ENCODE measurements at places on chromosomes 16 and 17.

DNA sequence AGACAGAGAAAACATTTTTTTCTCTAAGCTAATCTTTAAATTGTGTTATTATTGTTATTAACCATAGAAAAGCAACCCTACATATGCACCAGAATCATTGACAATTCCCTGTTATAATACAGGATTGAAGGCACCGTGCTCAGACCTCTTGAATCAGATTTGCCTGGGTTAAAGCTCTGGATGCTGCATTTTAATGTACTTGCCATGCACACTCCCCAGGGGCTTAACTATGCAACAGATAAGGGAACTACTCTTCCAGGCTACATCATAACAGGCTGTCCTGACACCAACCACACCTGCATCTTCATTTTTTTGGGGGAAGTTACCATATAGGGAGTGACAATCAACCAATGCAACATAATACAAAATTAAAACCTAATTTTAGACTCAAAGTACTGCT is 1187.6 kb upstream of the CDH8 start:
- DNase-seq = no peak

- DNase-seq = peak; percentile 37
These were observed 6.3 kb downstream of the CCL11 start for GRCh38 chr17:34291721-34292348.

GRCh38 chr17:21551081-21551881 is 141.0 kb upstream of the KCNJ18 start:
- peak; percentile 85 for DNase-seq

DNA sequence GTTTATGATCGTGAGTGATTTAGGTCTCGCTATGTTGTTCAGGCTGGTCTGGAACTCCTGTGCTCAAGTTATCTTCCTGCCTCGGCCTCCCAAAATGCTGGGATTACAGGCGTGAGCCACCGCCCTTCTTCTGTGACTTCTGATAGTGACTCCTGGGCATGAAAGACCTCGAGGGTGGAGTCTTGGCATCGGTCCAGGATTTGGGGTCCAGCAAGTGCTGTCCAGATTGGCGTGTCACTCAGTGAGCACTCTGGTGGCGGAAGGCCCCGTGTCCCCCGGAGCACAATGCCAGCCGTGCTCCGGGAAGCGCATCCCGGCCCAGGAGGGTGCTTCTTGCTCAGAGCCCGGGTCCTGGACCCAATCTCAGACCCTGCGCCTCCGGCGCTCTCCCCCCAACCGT is 6.8 kb downstream of the OR1F1 start:
- DNase-seq = no peak

GRCh38 chr16:85236818-85237150 is 124.5 kb upstream of the CIBAR2 start:
- peak; percentile 53 for DNase-seq

DNA sequence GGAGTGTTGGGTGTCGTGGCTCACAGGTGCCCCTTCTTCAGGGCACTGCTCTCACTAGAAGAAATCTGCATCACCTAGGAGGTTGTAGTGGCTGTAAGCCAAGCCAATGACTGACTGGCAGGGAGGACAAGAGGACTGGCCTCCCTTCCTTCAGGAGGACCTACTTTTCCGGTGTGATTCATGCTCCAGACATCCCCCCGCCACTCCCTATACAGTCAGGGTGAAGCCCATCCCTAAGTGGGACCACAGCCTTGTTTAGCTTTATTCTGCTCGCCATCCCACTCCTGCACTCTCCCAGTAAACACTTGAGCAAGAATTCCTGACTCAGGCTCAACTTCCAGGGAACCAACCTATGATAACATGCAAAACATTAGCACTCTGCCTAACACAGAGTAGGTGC is 67.0 kb downstream of the PLCG2 start:
- DNase-seq = no peak

- DNase-seq = no peak
These were observed 4.2 kb downstream of the CES1 start for GRCh38 chr16:55828680-55829079.

DNA sequence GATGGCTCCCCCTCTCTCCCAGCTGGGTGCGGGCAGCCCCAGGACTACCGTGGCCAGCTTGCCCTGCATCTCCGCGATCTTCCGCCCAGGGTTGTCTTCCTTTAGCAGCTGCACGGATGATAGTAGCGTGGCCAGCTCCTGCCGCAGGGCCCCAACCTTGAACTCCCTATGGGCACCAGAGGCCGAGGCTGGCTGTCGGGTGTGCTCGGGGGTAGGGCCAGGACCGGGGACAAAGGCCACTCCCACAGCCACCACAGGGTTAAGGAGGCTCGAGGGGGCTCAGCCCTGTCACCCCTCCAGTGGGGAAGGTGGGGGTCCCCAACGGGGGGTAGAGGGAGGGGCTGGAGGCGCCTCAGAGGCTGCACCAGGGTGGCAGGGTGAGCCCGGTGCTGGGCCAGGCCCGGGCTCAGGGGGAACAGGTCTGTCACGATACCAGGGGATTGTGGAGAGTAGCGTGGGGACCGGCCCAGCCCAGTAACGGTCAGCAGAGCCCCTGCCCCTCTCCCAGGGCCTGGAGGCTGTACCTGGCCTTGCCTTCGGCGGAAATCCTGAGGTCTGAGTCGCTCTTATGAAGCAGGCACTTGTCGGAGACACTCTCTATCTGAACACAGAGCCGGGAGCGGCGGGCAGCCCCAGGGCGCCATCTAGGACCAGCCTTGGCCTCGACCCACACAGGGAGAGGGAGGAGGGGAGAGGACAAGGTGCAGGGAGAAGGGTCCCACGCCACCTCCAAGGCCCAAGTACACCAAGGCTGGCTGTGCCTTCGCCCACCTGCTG is 5.2 kb downstream of the PERCC1 start:
- DNase-seq = no peak

- no peak for DNase-seq
These were observed 175.2 kb upstream of the NLRP1 start for GRCh38 chr17:5759501-5759925.

DNA sequence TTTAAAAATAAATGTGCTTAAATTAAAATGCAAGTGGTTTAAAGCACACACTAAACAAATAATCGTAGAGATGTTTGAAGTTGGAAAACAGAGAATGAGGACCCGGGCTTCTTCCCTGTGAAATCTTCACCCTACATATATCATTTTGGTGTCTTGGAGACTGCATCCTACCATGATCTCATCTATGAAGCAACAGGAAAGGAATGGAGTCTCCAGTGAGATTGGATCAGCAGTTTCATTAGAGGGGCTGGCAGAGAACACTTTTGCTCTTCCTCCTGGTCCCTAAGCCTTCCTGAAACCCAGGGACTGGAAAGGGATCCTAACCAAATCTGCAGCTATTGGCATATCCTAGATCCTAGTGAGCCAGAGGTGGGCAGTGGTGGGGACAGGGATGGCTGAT is 85.0 kb downstream of the GRIN2A start:
- DNase-seq = peak; percentile 6

DNA sequence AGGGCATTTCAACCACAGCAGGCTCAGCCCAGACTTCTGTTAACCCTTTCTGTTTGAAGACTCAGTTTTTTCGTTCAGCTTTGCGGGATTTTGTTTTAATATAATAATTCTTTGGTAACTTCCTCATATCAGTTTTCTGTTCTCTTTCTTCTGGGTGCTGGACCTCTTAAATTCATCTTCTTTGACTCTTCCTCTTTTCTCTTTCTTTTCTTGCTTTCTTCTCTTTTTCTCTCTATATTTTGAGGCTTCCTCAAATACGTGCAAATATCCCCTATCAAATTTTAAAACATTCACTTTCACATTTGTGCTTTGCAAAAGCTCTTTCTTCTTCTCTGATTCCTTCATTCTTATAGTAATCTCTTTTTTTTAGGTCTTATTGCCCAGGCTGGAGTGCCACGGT is 136.3 kb downstream of the HS3ST3B1 start:
- DNase-seq = no peak
